ENCODE measurements at places on chromosomes 1 and 21.

GRCh38 chr1:224769452-224770335 is 153.6 kb downstream of the CNIH3 start:
- DNase-seq = no peak

- no peak for DNase-seq
Observed at GRCh38 chr1:225736437-225737098, 41.1 kb upstream of the SRP9 start.

DNA sequence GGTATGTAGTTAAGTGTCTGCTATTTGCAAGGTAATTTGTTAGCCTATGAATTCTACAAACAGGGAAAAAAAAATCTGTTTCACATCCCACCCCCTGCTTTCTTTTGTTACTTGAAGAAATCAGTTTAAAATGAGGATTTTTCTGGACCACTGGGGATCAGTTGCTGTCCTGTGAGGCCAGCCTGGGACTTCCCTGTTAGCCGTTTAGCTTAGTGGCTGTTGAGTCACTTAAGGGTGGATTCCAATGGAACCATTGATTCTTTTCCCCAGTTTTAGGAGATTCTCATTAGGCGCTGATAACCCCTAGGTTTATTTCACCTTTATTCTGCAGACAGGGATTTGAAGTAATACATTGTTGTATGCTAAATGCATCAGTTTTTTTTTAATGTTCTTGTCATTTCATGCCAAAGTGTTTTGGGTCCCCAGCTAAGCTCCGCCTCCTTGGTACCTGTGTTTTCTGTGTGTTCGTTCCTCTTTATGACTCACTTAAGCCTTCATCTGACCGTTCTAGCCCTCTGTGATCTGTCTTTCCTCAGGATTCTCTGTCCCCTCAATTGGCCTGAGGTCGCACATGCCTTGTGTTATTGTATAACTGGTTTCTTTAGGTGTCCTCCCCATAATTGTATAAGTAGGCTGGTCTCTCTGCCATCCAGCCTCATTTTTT is 59.3 kb downstream of the NOS1AP start:
- no peak for DNase-seq

- DNase-seq = no peak
Observed at GRCh38 chr1:117612517-117613248, 6.8 kb downstream of the TENT5C start.

- DNase-seq = no peak
Observed at GRCh38 chr1:67572594-67573221, 112.3 kb upstream of the GADD45A start.

GRCh38 chr1:43668956-43669355 is 19.0 kb downstream of the KDM4A start:
- no peak for DNase-seq

- DNase-seq = no peak
Observed at GRCh38 chr1:201921952-201922558, 24.3 kb downstream of the LMOD1 start.

DNA sequence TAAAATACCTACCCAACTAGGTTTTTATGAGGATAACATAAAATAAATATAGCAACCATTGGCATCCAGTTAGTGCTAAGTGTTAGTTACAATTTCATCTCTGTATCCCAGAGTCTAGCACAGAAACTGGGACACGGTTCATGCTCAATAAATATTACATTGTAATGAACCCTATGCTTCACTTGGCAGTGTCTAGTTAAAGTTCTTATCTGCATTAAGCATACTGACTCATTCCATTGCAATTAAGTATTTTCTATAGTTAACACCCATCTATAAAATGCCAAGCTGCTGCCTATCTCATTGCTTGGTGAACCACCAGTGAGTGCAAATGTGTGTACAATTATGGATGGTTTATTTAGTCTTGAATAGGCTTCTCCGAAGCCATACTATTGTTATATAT is 15.2 kb downstream of the CHML start:
- DNase-seq = no peak
